GM04504 (cell line): ENCODE measurements at places on chromosomes 3 and 15.
A peak's percentile ranks its signal among the peaks of the same experiment; 100 is the strongest.

- DNase-seq, result peak; percentile 61
Observed at GRCh38 chr3:123739754-123740153, 144.4 kb downstream of the MYLK start.

DNA sequence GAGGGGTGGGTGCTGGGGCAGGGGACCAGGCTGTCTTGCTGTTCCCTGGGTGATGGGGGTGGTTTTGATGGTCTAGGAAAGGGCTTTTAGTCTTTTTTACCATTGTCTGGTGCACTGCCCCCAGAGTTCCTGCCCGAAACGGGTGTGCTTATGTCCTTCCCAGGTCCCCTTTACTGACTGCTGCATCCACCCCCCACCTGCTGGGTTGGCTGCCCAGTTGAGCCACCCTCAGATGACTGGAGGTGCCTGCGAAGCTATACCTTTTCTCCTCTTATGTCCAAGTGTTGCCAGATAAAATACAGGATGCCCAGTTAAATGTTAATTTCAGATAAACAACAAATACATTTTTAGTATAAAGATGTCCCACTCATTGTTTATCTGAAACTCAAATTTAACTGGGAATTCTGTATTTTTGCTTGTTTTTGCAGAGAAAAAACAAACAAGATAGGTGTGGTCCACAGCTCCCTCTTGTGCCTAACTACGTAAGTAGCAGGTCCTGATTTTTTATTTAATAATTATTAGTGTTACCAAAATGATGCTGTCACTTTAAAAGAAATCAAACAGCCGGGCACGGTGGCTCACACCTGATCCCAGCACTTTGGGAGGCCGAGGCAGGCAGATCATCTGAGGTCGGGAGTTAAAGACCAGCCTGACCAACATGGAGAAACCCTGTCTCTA, 6.1 kb upstream of the RPP14 start:
- peak; percentile 14 for DNase-seq

DNA sequence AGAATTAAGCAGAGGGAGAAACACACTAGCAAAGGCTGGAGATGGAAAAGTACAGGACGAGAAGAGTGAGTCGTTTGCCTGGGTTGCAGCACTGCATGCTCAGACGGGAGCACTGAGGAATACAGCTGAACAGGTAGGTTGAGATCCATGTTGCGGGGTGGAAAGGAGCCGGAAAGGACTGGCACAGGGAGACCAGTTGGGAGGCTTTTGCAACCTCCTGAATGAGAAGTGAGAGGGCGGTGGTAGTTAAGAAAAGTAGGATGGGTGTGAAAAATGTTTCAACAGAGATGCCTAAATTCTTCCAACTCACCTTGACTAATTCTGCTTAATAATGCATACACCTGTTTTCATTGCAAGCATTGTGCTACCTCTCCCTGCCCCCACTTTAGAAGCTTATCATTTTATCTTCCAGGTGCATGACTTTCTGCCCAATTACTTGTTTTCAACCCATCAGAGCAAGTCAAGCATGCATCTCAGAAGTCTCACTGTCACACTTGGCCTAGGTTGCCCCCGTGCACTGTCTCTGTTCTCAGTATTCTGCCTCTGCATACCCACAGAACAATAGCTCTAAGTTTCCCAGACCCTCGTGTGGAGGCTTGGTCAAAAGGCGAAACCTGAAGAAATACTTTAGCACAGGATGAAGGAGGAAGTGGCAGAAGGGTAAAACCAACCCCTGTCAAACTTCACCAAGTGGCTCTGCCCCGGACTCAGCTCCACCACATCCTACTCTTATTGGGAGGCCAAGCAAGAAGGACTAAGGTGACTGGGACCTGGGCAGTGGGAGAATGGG, 199.3 kb upstream of the BCL6 start:
- no peak for DNase-seq

GRCh38 chr3:181718369-181718768, 6.6 kb downstream of the SOX2 start:
- DNase-seq, result no peak

DNA sequence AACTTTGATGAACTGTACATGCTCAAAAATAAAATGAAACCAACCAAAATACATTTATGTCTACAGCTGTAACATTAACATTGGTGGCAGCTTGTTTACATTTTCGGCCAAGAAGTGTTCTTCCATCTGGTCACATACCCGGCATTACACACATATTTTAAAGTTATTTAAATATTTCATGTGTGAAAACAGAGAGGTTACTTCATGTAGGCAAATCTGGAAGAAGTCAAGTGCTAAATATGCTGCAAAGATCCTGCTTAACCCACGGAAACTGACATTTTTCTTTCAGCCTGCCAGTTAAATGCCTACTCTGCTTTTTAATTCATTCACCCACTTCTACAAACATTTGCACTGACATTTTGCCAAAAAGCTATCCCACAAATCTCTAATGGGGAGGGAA, 69.7 kb downstream of the MB21D2 start:
- DNase-seq, result no peak

DNA sequence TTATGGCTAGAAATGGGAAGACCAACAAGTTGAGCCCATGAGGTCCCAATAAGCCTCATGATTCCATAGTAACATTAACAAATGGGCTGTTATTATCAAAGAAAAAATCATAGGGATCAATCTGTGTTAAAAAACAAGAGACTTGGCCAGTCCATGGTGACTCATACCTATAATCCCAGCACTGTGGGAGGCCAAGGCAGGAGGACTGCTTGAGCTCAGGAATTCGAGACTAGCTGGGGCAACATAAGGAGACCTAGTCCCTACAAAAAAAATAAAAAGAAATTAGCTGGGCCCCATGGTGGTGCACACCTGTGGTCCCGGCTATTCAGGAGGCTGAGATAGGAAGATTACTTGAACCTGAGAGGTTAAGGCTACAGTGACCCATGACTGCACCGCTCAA, 124.8 kb downstream of the DMXL2 start:
- DNase-seq, result no peak

DNA sequence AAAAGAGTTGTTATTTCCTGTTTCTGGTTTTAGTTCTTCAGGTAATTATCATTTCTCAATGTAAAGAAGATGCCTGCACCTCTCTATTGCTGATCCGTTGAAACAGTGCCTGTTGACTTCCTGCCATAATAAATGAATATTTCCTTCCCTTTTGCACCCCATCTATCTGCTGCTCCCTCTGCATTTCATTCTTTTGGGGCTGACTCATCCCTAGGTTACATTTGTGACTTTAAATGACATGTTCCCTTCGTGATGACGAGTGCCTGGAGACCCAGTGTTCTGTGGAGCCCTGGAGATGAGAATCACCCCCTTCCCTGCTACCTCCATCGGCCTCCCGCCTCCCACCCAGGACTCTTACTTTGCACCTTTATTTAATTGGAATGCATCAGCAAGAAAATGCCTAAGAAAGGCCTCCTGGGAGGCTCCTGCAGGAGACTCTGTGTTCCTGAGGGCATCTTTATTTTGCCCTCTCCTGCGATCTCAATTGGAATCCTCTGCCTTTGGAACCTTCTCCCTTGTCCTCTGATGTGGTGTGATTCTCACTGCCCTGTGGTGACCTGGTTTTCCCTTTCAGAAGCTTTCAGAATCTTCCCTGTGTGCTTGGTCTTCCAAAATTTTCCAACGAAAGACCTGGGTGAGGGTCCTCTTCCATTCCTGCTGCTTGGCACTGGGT, 13.7 kb downstream of the LRRK1 start:
- no peak for DNase-seq

DNA sequence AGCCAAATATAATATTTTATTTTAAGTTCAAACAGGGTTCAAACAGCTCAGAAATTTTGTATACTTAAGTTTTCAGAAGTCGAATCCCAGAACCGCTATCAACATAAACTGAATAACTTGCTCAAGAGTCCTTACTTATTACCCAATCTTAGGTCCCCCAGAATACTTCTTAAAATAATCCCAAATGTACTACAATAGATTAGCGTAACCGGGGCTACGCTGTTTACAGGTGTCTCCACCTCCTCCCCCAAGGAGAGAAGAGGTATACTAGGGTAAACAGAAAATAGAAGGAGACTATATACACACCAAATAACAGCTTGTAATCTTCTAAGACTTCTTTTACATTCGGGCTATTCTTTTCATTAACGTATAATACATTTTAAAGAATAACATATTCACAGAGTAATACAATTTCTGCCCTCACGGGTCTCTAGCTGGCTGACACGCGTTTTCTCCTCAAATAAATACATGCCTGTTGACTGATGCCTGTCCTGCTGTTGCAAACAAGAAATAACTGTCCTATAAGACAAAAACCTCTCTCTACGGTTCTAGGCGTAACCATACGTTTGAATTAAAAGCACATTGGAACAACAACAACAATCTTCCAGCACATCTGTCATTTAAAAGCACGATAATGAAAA, 1.3 kb downstream of the DENND4A start:
- no peak for DNase-seq

DNA sequence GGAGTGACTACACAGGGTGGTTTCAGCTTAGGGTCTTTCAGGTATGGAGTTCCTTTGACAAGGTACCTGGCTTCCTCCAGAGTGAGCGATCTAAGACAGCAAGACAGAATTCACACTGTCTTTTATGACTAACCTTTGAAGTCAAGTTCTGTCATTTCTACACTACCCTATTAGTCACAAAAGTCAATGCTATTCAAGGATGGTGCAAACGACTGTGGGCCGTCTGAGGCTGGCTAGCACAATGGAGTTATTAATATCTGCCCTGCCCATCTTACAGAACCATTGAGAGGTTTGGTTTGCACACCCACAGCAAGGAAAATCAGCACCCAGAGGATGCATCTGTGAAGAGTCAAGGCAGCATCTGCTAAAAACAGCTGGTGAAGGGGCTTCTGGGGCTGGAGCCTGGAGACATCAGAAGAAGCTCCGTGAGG, 62.9 kb upstream of the XCR1 start:
- DNase-seq, result no peak

GRCh38 chr15:91965501-91966193, 112.1 kb downstream of the SLCO3A1 start:
- DNase-seq, result peak; percentile 10

- no peak for DNase-seq
Observed at GRCh38 chr3:105862217-105862616, 6.6 kb downstream of the CBLB start.

DNA sequence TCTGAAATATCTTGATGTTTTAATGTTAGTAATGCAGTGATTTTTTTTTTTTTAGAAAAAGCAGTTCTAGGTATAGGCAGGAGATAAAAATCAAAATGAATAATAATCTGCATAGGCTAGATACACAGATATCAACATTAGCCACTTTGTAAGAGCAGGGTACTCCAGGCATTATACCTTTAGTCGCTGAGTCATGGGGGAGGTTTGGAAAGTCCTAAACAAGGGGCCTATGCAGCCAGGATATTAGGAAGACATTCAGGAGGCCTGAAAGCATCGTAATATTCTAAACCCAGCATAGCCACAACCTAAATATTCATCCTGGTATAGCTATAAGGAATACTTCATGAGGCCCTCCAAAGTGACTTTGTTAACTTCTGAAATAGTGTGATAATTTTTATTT, 258.1 kb upstream of the NECTIN3 start:
- DNase-seq, result no peak

DNA sequence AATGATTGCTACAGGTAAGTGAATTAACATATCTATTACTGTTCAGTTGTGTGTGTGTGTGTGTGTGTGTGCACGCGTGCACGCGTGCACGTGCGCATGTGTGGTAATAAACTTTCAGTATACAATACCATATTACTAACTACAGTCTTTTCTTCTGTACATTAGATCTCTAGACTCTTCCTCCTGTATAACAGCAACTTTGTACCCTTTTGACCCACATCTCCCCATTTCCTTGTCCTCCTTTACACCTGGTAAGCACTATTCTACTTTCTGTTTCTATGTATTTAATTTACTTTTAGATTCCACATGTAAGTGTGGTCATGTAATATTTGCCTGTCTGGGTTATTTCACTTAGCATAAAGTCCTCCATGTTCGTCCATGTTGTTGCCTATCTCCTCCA, 29.1 kb upstream of the GOLIM4 start:
- DNase-seq, result no peak

- DNase-seq, result peak; percentile 43
Observed at GRCh38 chr15:39756806-39757522, 25.7 kb downstream of the FSIP1 start.

- DNase-seq, result no peak
Observed at GRCh38 chr15:34366271-34367065, 528 bp downstream of the LPCAT4 start.

- DNase-seq, result no peak
Observed at GRCh38 chr3:12185172-12185710, 26.5 kb upstream of the TIMP4 start.

GRCh38 chr3:103393395-103394186, 958.8 kb downstream of the ZPLD1 start:
- no peak for DNase-seq

GRCh38 chr15:33454346-33454745, 143.6 kb downstream of the RYR3 start:
- no peak for DNase-seq
